ENCODE measurements at places on chromosomes 7 and 10.

GRCh38 chr7:70237831-70238575 lies 639.7 kb downstream of the AUTS2 start:
- DNase-seq = no peak

- peak; percentile 86 for DNase-seq
Observed at GRCh38 chr7:129091484-129092002, 36.6 kb upstream of the TNPO3 start.

GRCh38 chr10:14146025-14146424 lies 184.7 kb downstream of the FRMD4A start:
- no peak for DNase-seq

DNA sequence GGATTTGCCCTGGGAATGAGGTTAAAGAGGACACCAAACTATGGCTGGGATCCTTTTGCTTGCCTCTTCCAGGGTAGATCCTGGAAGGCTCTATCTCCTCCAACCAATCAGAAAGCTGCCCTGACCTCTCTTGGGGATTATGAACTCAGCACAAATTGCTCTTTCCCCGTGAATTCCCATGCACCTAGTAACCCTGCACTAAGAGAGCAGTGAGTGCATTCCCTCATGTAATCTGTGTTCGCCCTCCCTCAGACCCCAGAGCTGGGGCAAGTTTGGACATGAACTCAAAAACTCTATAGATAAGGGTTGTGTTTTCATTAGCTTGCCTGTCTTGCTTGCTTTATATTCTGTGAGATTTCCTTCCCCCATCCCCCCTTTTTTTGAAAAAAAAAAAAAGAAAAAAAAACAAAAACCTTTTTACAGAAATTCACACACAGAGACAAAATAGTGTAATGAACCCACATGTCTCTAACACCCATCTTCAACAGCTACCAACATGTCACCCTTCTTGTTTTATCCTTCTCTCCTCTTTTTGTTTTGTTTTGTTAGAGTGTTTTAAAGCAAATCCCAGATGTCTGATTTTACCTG lies 225.5 kb upstream of the TCF7L2 start:
- DNase-seq = no peak

GRCh38 chr7:82897500-82897899 lies 265.2 kb downstream of the PCLO start:
- DNase-seq = no peak

GRCh38 chr7:51104278-51104677 lies 212.3 kb downstream of the COBL start:
- DNase-seq = no peak

GRCh38 chr7:13851736-13852135 lies 137.7 kb downstream of the ETV1 start:
- no peak for DNase-seq

GRCh38 chr10:62573929-62574328 lies 199.8 kb downstream of the ZNF365 start:
- no peak for DNase-seq

DNA sequence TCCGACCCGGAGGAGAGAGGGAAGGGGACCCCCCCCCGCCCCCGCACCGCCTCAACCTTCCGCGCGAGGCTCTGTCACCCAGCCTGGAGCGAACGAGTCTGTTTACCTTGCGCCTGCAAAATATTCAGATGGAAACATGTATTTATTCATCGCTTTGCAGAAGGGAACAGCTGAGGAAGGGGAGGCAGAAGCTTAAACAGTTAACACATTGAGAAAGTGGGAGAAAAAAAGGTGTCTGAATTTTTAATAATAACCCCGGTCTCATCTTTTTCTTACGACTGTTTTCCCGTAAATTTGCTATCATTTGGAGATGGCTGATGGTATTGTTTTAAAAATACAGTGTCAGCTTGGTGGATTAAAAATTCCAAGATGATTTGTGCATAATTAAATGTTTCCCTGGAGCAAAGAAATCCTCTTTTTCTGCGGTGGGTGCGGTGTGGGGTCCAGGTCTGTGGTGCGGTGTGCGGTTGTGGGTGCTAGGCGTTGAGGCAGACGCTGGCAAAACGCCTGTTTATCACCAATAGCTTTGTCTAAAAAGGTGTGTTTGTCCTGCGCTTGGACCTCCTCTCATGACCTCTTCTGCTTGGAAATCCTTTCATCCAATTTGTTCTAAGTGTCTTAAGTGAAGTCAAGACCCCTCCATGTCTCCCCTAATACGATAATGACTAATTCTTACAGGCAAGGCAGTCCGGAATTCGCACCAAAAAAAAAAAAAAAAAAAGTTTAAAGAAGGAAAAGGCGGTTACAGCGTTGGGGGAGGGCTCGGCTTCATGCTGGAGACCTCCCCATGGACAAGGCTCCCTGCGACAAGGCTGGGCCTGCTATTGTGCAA lies 1.6 kb downstream of the UNCX start:
- no peak for DNase-seq

- no peak for DNase-seq
Observed at GRCh38 chr7:148371280-148371937, 219.2 kb upstream of the C7orf33 start.

DNA sequence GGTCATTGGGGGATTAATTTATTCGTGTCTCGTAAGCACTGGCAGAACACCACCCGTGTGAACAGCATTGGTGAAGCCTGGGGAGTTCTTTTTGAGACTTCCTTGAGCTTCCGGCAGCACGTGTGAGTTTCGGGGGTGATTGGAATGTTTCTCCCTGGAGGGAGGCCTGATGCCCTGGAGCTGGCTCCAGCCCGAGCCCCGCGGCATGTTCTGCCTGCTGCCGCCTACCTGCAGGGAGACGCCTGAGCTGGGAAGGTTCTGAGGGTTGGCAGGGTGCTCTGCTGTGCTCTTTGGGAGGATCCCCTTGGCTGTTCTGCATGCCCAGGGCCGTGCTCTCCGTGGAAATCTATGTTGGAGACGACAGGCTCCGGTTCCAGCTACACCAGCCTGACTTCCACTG lies 159.3 kb downstream of the MGMT start:
- DNase-seq = no peak
